NCI-H524 treated with DMSO at 0.1 percent for 48 hours (cell line): ENCODE measurements at places on chromosomes 7 and 10.

DNA sequence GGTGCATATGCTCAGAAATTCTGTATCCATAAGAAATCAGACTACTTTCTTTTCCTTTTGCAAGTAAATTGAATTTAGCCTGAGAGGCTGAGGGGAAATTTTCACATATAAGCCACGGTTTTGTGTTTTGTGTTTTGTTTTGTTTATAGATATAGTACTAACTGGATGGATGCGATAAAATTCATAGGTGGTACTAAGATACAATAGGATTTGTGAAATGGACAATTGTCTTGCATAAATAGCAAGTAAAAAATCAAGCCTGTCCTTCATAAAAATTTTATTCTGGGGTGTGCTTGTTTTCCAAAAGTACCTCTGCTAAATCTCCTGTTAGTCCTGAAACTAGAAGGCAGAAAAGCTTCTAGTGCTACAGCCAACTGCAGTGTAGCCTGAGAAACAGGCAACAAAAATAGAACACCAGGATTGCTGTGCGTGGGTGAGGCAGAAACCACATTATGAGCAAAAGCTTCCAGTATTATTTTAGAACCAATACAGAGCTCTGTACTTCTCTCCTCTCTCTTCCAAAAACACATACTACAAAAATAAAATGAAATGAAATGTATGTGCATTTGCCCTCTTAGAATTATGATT lies 634 bp upstream of the HDAC9 start:
- DNase-seq: no peak

GRCh38 chr7:33425929-33426678 lies 296.7 kb downstream of the BBS9 start:
- no peak for DNase-seq

DNA sequence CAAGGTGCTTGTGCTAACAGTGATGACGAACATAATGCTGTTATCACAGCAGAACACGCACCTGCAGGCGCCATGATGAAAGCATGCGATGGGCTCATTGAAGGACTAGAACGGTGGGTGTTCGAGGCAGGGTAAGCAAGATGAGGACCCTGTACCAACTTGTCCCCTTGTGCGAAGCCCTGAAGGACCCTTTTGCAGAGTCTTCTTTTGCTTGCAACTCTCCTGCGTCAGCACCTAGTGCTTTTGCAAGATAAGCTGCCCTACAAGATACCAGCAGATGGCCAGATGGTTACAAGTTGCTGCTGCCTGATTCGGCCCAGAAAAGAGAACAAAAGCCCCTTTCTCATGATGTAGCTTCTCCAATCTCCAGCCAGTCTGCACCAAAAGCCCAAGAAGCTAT lies 4.2 kb upstream of the IL15RA start:
- no peak for DNase-seq

DNA sequence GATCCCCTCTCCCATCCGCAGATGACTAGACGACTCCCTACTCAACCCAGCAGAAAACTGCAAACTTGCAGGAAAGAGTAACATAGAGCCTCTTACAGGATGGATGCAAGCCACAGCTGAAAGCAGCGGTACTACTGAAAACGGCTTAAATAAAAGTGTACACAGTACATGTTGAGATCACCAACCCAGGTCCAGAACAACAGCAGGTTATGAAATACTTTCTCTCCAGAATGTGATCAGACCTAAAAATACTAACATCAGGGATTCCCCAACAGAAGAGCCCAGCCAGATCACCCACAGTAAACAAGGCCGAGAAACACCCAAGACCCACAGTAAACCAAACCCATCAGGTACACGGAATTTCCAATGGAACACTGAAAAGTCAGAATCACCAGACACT lies 13.2 kb downstream of the ATE1 start:
- no peak for DNase-seq
